Renal cortical epithelial cell (primary cell): ENCODE measurements at places on chromosomes 7 and 10.

- DNase-seq, result no peak
These were observed 129.3 kb downstream of the GFRA1 start for GRCh38 chr10:116143673-116144222.

- no peak for DNase-seq
These were observed 63.0 kb downstream of the VAX1 start for GRCh38 chr10:117075064-117075463.

- DNase-seq, result peak; percentile 19
These were observed 44.2 kb upstream of the PRSS58 start for GRCh38 chr7:142301923-142302550.

- no peak for DNase-seq
These were observed 348.8 kb downstream of the SUGCT start for GRCh38 chr7:40483630-40484029.

- peak; percentile 81 for DNase-seq
These were observed 64.5 kb downstream of the DNMBP start for GRCh38 chr10:99945263-99945662.

DNA sequence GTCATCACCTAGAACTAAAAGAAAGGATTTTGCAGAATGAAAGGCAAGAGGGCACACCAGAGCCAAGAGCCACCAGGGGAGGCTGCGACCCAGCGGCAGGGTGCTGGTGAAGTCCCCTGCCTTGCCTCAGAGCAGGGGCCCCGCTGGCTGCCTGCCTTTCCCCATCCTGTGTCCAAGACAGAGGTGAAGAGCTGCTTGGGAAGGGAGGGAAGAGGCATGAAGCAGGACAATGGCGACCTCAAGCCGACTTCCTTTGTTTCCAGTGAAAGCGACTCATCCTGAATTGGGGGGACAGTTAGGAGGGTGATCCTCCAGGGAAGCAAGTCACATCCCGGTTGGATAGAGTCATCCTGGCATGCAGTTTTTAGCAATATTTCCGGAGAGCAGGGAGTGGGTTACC, 255.5 kb upstream of the YAE1 start:
- DNase-seq, result no peak

GRCh38 chr7:1558841-1559625, 3.0 kb upstream of the TMEM184A start:
- DNase-seq, result no peak

GRCh38 chr10:15754937-15755336, 35.2 kb upstream of the ITGA8 start:
- DNase-seq, result no peak

- no peak for DNase-seq
These were observed 99.3 kb downstream of the PPP1R3A start for GRCh38 chr7:113819474-113819873.

- DNase-seq, result no peak
These were observed 53.8 kb downstream of the LSM5 start for GRCh38 chr7:32436146-32436928.

DNA sequence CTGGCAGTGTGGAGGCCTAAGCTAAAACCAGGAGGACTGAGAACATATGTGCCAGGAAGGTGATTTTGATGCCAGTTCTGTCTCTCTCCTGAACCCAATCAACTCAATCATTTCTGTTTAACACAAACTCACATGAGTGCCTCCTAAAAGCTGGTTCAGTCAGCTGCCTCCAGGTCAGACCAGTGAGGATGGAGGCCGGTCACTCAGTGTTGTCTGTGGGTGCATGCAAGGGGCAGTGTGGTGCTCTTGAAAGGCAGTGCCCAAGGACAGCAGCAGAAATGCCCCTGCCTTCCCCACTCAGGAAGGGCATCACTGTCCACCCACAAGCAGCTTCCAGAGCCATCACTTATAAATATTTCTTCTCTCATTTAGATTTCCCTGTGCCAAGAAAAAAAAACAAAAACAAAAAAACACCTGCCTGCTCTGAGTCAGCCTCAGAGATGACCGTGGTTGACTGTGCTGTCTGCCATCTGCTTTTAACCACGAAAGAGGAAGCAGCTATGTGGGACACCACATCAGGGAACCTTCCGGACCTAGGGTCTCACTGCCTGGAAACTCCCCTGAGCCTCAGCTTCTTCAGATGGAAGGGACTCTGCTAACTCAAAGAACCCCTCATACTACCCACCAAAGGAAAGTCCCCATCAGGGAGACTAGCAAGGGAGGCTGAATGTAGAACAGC, 39.1 kb downstream of the VOPP1 start:
- peak; percentile 60 for DNase-seq

DNA sequence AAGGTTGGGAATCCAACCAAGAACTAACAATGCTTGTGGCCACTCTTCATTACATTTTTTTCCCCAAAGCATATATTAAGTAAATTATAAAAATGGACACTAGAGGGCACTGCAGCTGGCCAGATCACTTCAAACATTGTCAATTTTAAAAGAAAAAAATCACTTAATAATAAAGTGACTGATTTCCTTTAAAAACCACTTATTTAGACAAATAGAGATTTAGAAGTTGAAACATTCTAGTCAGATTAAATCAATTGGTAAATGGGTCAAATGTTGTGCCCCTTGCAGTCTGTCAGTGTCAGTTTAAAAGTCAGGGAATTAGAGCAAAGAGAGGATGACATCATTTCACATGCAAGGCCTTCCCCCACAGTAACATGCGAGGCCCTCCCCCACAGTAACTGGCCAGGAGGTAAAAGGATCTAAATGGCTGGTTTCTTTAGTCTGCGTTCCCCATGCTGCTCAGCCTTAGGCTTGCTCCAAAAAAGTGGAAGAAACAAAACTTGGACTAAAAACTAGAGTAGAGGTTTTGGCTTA, 177.9 kb downstream of the SKAP2 start:
- peak; percentile 76 for DNase-seq

DNA sequence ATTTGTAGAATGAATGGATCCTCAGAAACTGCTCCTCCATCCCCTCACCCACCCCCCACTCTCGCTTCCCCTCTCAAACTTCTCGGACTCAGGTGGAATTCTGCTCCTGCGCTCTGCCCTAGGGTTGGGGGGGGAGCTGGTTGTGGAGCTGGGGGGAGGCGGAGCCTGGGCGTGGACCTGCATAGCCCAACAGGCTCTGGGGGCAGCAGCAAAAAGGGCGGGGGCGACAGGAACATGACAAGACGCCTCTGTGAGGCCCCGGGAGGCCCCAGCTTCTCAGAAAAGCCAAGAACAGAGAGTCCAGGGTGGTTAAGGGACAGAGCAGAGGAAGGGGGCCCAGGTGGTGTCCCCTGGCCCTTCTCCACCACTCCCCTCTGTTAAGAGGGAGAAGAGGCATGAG, 3.5 kb downstream of the TSC22D4 start:
- no peak for DNase-seq

DNA sequence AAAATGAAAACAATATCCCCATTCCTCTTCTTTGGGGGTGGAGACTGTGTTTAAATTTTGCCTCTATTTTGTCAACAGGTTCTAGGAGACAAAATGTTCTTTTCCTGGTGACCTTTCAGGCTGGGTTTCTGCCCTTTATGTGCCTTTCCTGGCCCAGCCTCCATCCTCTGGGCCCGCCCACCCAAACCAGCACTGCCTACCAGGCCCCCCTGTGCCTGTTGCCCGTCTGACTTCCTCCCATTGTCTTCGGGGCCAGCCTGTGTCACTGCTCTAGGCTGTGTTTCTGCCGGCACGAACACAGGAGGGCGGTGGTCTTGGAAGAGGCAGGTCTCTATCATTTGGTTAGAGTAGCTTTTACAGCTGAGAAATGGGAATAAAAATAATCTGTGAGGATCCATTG, 13.9 kb downstream of the TSPAN14 start:
- no peak for DNase-seq

DNA sequence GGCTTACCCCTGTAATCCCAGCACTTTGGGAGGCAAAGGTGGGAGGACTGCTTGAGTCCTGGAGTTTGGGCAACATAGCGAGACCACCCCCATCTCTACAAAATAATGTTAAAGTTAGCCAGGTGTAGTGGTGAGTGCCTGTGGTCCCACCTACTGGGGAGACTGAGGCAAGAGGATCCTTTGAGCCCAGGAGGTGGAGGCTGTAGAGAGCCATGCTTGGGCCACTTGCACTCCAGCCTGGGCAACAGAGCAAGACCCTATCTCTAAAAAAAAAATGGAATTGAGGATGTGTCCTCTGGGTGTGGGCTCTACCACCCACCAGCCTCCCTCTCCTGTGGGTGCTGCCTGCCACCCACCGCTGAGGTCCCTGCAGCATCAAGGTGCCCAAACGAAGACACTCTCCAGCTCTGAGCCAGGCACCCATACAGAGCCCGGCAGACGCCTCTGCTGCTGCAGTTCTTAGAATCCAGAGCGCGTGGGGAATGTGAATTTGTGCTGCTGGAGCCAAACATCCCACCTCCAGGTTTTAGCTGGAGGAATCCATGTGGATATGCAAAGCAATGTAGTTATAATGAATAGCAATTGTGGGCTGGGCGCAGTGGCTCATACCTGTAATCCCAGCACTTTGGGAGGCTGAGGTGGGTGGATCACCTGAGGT, 176.0 kb upstream of the TNRC18 start:
- DNase-seq, result no peak

- DNase-seq, result peak; percentile 100
These were observed 106.0 kb downstream of the CUBN start for GRCh38 chr10:17023386-17024298.

DNA sequence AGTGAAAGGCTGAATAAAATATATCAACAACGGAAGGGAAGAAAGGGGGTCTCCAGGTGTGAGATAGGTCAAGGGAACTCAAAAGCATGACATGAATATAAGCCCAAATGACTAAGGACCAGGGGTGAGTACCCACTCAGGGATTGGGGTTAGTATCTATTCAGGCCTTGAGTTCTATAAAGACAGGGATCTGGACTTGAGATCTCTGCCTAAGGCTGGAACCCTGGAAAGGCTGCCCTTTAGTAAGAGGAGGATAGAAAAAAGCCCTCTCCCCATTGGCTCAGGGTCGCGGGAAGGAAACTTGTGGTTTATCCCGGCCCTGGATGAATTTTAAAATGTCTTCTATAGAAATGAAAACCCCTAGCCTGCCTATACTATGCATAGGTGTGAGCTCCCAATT, 2.4 kb upstream of the ITPRIP start:
- no peak for DNase-seq

DNA sequence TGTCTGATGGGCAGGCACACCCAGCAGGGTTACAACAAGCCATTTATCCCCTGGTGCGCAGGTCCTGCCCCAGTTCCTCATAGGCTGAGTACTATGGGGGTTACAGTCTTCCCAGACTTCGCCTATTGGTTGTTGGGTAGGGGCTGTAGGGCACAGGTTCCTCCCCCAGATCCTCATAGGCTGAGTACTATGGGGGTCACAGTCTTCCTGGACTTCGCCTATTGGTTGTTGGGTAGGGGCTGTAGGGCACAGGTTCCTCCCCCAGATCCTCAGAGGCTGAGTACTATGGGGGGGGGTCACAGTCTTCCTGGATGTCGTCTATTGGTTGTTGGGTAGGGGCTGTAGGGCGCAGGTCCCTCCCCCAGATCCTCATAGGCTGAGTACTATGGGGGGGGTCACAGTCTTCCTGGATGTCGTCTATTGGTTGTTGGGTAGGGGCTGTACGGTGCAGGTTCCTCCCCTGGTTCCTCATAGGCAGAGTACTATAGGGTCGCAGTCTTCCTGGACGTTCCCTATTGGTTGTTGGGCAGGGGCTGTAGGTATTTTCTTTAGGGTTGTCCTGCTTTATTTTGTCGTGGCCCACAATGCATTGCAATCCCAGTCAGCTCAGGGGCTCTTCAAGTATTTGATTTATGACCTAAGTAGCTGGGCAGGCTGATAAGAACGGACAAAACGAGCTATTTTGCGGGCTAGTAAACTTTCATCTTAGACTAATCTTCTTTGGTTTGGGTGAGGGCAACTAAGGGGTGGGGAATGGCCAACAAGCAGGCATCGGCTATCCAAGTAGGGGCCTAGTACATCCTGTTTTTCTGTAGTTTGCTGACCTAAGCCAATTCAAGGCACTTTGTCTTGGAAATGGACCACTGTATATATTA, 3.4 kb downstream of the LRRC27 start:
- DNase-seq, result no peak

DNA sequence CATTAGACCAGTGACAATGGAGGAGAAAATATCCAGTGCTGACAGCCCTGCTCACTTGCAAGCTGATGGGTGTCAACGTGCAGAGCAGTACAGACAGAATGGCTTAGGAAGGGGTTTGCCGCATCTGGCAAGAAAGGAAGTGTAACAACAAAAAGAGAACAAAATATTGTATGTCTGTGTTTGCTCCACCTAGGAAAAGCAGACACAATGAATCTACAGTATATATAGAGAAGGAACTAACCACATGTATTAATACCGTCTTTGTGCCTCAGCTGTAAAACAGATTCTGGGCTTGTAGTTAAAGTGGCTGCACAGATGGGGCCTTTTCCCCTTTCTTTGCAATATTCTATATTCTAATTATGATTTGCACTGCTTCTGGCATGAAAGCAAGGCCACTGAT, 281.1 kb upstream of the MEOX2 start:
- DNase-seq, result no peak

DNA sequence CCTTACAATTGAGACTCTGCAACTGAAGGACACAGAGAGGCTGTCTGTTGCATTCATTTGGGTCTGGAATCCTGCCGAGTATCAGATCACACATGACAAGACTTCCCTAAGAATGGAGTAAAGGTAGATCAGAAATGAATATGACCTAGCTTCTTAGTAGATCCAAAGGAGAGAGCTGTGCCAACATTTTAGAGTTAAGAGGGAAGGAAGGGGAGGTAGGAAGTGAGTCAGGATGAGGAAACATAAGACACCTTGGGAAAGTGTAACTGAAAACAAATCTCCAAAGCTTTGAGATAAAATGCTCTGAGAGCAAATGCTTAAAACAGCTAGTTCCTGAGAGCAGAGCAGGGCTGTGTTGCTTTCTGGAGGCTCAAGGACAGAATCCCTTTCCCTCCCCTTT, 6.1 kb upstream of the SLC25A13 start:
- peak; percentile 28 for DNase-seq

DNA sequence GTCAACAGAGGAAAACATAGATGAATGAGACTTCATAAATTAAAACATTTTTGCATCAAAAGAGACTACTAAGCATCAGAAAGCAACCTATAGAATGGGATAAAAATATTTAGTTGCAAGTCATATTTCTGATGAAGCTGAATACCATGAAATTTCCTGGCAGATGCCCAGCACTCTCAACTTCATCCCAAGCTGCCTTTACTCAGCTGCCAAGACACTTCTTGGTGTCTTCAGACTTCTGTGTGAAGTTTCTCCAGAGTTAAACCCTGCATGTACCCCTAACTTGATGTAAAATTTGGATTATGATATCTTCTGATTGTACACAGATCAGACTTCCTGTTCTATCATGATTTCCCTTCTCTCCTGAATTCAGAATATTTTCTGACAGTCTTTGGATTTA, 73.2 kb downstream of the AKR1C4 start:
- DNase-seq, result no peak

DNA sequence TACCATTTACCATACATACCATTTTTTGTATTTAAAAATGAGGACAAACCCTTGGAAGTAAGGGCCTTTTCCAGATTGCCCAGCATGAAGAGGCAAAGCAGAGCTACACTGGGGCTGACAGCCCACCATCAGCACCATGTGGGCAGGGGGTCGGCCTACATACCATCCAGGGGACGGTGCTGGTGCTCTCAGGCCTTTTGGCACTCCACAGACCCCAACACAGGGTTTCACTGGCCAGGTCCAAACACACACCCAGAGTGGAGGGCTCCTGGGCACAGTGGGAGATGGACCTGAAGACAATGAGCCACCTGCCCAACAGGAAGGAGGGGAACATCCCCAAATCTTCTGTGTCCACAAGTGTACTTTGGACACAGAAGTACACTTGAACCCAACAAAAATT, 69.2 kb upstream of the CAMK2B start:
- DNase-seq, result no peak
